ENCODE measurements at places on chromosomes 7 and 10.

DNA sequence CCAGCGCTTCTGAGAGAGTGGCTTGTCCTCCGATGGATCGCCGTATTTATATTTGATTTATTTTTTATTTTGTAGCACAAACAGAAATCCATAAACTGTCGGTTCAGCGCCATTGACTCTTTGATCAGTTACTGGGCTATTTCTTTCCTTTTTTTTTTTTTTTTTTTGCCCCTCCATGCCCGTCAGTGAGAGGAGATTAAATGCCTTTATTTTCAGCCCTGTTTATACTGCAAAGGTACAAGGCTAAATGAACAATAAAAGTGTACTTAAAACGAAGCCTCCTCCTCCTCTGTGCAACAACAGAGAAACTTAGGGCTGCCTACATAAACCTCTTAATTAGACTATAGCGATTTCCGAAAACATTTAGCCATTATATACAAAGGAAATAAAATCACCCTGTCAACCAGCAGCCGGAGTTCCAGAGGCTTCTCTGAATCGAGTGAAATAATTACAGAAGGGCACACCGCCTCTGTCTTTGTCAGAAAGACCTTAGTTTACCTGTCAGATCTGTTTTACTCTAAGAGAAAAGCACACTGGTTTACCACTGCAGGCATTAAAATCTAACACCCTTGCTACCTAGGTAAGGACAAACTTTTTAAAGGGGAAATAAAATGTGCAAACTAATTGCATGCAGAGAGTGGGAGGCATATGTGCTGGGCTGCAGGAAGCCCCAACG lies 3.5 kb downstream of the EBF3 start:
- DNase-seq = no peak

- no peak for DNase-seq
Measured at GRCh38 chr10:133489816-133490588, 36.3 kb downstream of the SCART1 start.

DNA sequence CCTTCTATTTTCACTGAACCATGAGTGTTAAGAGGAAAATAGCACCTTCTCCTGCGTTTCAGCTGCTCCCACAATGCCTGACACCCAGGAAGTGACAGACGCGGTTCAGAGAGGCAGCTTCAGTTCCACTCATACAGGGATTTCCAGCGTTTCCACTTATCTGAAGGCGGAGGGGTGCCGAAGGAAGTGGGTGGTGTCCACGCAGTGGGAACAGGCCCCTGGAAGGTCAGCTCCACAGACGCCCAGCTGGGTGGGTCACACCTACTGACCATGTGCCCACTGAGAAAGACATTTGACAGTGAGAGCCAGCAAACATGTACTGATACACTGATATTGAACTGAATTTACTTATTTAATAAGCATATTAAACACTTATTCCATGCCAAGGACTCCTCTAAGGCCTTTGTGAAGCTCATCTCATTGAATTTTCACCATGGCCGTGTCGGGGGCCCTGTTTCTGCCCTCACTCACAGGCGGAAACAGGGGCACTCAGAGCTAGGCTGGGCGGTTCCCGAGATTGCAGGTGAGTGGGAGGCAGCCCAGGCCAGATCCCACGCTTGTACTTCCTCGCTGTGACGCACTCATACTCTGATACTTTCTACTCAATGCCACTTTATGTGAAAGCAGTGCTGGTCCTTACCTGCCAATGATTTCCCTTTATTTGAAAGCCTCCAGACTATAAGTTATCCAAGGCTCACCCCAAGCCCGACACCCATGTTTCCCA lies 96.8 kb downstream of the TCERG1L start:
- DNase-seq = no peak

DNA sequence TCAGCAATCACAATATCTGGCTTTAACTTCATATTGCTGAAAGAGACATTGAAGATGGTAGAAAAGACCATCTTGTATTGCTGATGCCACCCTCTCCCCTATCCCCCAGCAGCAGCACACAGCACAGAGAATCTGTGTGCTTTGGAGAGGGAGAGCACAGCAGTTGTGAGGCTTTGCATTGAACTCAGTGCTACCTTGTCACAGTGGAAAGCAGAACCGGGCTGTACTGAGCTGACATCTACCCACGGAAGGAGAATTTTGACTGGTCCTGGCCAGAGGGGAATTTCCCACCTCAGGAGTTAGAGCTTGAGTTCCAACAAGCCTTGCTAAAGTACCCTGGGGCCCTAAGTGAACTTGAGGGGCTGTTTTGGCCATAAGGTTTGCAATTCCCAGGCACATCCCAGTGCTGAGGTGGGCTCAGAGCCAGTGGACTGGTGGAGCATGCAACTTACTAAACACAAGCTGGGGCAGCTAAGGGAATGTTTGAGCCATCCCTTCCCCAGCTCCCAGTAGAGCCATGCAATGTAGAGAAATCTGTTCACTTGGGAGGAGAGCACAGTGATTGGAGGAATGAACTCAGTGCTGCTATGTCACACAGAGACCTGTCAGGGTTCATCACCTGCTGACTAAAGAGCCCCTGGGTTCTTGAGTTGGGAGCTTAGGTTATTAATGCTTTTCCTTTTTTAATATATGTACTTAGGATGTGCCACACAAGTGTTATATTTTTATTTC lies 62.1 kb downstream of the OR13A1 start:
- DNase-seq = no peak

Measured in GOT3 (cell line).